ENCODE measurements at places on chromosomes 13 and 19. TPM values are rescaled to one million over a fixed set of nuclear protein-coding genes. Genes with fewer than 3 reads are reported as not detected.
A peak's percentile ranks its signal among the peaks of the same experiment; 100 is the strongest.

- no peak for DNase-seq
These were observed 229.6 kb upstream of the HTR2A start for GRCh38 chr13:47126432-47126831.

DNA sequence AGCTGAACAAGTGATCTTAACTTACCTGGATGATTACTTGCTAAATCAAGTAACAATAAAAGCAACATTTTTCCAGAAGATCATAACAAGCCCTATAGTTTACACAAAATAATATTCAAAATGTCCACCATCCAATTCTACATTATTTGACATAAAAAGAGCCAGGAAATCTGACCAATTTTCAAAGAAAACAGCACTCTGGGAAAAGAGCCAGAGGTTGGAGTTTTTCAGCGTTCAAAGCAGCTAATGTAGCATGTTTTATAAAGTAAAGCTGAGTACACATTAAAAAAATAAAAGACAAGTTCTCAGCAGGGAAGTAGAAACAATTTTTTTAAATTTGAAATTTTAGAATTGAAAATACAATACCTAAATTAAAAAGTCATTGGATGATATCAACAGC is 62.6 kb downstream of the UFM1 start:
- DNase-seq, result peak; percentile 27

GRCh38 chr13:35475212-35475959 is 1.1 kb downstream of the MAB21L1 start:
- DNase-seq, result peak; percentile 46

- DNase-seq, result no peak
These were observed 9.7 kb downstream of the TEX29 start for GRCh38 chr13:111330066-111330610.

DNA sequence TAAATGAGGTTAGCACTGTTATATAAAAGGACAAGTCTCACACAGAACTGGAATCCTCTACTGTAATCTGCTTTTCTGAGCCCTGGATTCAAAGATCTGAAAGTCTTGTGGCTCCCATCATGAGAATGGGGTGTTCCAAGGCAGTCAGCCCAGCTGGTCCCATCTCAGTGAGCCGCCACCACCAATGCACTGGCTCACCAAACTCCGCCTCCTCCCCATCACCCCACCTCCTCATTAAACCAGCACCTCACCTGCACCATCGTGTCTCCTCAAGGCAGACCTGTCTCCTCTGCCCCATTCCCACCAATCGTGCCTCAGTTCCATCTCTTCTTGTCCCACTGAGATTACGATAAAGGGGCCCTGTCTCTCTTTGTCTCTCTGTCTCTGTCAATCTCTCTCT is 166.7 kb downstream of the USP12 start:
- DNase-seq, result no peak

DNA sequence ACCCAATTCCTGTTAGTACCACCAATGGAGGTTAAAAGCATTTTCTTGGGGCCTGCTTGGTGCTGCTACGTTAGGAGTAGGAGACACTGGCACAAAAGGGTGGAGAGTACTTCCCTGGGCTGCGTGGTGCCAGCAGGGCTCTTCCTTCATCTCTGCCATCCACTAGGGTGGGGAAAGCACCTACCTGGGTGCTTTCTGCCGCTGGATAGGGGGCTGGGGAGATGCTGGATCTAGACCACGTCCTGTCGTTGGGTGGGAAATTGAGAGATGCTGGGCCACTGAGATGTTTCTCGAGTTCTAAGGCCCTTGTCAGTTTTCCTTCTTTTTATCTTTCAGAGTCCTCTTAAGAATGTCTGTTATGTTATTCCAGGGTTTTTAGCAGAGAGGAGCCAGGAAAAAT is 6.7 kb upstream of the FCGBP start:
- no peak for DNase-seq

DNA sequence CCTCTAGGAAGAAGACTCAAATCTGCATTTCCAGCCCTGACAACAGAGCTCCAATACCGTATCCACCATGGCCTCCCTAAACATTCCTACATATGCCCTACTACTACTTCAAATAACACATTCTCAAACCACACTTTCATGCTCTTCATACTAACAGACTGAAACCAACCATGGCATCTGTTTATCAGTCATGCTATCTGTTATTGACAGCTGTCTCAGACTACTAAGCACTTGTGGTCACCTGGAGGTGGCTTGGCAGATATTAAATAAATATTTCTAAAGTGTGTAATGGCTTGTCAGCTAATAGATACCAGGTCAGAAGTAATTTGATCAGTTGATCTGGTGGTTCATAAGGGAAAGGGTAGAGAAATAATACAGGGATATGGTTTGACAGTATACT is 489.1 kb downstream of the DIAPH3 start:
- no peak for DNase-seq

DNA sequence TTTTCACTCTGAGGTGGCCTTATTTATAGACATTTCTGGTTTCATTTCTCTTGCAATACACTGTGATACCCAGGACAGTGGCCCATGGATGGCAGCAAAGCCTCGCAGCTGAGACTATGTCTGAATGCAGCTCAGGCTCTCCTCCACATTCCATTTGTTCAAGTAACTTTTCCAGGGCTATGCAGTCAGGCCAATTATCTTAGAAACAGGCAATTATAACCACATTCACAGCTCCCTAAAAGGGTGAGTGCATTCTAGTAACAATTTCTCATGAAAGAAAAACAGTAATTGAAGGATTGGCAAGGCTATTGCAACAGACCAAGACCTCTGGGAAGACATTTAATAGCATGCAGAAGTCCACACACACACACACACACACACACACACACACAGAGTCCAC is 264.0 kb downstream of the TBC1D4 start:
- DNase-seq, result no peak

- no peak for DNase-seq
These were observed 67.1 kb upstream of the KPNA3 start for GRCh38 chr13:49859560-49859959.

GRCh38 chr13:95191821-95192563 is 109.3 kb downstream of the ABCC4 start:
- peak; percentile 71 for DNase-seq

GRCh38 chr19:31402529-31403316 is 53.5 kb upstream of the TSHZ3 start:
- no peak for DNase-seq

GRCh38 chr19:28984315-28984714 is 228.6 kb downstream of the UQCRFS1 start:
- DNase-seq, result no peak

DNA sequence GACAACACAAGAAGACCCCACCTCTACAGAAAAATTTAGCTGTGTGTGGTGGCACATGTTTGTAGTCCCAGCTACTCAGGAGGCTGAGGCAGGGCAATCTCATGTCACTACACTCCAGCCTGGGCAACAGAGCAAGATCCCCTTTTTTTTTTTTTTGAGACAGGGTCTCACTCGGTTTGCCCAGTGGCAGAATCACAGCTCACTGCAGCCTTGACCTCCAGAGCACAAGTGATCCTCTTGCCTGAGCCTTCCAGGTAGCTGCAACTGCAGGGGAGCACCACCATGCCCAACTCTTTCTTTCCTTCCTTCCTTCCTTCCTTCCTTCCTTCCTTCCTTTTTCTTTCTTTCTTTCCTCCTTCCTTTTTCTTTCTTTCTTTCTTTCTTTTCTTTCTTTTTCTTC is 4.2 kb upstream of the CLEC4G start:
- no peak for DNase-seq

- no peak for DNase-seq
These were observed 20.4 kb downstream of the RBM26 start for GRCh38 chr13:79385694-79386093.

GRCh38 chr13:91965511-91965910 is 567.1 kb downstream of the GPC5 start:
- no peak for DNase-seq

- DNase-seq, result no peak
These were observed 198.7 kb upstream of the SERP2 start for GRCh38 chr13:44174769-44175425.

GRCh38 chr13:113586661-113587479 is 2.3 kb downstream of the TFDP1 start:
- no peak for DNase-seq

DNA sequence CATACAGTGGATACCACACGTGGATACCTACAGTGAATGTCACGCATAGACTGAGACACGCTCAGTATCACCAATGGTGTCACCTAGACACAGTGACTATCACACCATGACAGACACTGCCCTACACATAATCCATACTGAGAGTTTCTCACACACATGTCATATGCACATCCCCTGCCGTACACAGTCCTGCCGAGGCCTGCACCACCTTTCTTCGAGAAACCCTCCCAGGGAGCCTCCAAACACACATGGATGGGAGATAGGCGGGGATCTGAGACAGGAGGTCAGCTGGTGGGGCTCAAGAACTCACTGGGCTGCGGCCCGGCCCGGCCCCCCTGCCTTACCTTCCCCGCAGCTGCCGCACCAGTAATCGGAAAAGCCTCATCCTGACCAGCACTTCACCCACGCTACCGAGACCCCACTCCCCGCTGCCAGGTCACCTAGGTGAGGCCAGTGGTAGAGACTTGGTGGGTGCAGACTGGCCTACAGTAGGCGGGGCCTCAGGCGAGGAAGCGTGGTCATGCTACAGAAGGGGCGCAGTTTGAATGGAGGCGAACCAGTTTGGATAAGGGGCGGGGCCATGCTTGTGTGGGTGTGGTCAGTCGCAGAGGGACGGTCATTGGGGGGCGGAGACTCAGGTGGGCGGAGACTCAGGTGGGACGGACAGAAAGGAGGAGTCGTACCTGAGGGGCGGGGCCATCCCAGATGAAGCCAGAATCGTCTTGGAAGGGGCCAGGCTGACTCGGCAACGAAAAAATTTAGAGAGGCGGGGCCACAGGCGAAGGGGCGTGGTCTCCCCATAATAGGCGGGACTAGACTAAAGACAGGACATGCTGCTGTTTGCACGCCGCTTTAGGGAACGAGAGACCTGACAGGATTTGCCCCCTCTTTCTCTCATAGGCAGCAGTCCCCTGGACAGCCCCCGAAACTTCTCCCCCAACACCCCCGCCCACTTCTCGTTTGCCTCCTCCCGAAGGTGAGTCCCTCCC is 2.1 kb downstream of the MAST1 start:
- no peak for DNase-seq

DNA sequence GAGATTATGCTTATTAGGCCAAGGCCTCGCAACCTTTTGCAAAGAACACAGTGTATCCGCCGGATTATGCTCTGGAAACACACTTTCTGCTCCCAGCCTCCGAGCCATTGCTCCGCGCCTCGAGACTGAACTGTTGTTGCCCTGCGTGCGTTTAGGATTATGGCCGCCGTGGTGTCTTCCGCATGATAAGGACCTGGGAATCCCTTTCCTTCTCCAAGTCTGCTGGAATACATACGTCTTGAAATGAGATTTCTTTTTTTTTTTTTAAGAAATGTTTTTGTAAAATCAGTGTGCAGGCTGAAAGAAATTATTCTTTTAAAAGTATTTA is 89.8 kb upstream of the SOX1 start:
- DNase-seq, result no peak

GRCh38 chr13:52455677-52456041 is 381 bp downstream of the CKAP2 start:
- peak; percentile 79 for DNase-seq

DNA sequence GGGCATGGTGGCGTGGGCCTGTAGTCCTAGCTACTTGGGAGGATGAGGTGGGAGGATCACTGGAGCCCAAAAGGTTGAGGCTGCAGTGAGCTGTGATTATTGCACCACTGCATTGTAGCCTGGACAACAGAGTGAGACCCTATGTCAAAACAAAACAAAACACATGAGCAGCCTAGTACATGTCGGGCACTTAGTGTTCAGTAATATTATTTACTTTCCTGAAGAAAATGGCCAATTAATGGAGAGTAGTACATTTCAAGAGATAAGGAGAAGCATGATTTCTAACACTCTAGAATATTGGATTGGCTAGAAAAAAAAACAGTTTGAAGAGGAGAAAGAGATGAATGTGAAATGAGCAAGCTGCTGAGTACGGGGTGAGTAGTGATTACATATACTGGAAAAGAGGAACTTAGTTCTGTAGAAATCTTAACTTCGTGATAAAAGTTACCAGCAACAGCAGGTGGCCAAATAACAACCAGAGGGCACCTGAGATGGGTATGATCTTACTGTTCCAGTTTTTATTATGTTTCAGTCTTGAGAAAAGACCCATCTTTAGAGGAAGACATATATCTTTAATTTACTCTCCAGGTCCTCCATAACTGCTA is 36.2 kb downstream of the SPATA13 start:
- DNase-seq, result no peak

GRCh38 chr13:106626473-106626872 is 58.5 kb upstream of the ARGLU1 start:
- DNase-seq, result no peak

DNA sequence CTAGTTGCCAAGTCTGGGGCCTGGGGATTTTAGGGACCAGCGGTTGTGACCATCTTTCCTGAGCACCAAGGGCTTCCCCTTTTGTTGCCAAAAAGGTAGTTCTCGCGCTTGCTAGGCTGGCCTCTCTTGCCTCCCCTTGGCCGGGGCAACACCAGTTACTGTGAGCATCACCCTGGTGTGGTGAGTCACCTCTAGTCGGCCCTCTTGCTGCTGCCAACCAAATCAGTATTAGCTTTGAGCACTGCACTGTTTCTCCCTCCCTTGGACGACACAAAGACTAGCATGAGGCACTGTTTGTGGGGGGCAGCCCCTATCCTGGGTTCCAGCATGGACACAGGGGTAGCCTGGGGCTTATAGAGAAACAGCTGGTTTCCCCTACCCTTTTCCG is 6.9 kb downstream of the SYDE1 start:
- no peak for DNase-seq

GRCh38 chr13:73106513-73107178 is 47.8 kb downstream of the KLF5 start:
- DNase-seq, result no peak

DNA sequence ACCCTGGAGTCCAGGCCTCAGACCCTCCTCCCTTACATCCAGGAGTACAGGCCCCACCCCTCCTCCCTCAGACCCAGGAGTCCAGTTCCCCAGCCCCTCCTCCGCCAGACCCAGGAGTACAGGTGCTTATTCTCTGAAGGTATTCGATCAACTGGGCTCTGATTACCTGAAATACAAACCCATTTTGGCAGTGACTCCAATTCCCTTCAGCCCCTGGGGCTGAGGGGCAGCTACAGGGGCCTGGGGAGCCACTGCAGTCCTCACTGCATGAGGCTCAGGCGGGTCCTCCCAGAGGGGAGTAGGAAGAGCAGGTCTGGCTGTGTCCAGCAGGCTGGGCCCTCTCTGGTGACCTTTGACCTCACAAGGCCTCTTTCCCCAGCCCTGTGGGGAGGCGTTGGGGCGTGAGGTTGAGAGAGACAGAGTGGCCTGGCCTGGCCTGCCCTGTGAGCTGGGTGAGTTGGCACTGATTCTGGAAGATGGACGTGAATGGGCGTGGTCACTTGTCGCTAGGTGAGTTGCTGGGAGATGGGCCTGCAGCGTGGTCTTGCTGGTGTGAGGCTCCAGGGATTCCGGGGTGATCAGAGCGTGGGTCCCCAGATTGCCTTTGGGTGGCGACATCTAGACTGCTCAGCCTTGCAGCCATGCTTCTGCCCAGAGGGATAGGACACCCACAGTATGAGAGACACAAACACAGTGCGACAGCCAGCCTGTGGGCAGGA is 3.1 kb downstream of the BCAT2 start:
- DNase-seq, result no peak

Gene RABAC1
- 100 TPM for polyA plus RNA-seq

Gene TNFRSF19
- 16.2 TPM for polyA plus RNA-seq

Gene NKPD1
- 0.16 TPM for polyA plus RNA-seq

Gene IGFL3
- not detected for polyA plus RNA-seq

Gene LDLR
- 18.8 TPM for polyA plus RNA-seq

Gene FFAR1
- polyA plus RNA-seq, result not detected

Gene ZNF470
- 4.5 TPM for polyA plus RNA-seq

Gene BCL3
- 10.5 TPM for polyA plus RNA-seq

Gene CABP5
- not detected for polyA plus RNA-seq

Gene CASP14
- polyA plus RNA-seq, result not detected

Gene HNRNPA1L2
- 10.1 TPM for polyA plus RNA-seq

Gene METTL21C
- polyA plus RNA-seq, result 50.6 TPM

Gene NRTN
- 0.31 TPM for polyA plus RNA-seq

Gene IFNL1
- not detected for polyA plus RNA-seq

Gene ZNF320
- polyA plus RNA-seq, result 16.5 TPM

Measured in muscle of back (tissue), 13 donors.